ENCODE measurements at places on chromosomes 5 and 9. TPM values are rescaled to one million over a fixed set of nuclear protein-coding genes. Genes with fewer than 3 reads are reported as not detected.

DNA sequence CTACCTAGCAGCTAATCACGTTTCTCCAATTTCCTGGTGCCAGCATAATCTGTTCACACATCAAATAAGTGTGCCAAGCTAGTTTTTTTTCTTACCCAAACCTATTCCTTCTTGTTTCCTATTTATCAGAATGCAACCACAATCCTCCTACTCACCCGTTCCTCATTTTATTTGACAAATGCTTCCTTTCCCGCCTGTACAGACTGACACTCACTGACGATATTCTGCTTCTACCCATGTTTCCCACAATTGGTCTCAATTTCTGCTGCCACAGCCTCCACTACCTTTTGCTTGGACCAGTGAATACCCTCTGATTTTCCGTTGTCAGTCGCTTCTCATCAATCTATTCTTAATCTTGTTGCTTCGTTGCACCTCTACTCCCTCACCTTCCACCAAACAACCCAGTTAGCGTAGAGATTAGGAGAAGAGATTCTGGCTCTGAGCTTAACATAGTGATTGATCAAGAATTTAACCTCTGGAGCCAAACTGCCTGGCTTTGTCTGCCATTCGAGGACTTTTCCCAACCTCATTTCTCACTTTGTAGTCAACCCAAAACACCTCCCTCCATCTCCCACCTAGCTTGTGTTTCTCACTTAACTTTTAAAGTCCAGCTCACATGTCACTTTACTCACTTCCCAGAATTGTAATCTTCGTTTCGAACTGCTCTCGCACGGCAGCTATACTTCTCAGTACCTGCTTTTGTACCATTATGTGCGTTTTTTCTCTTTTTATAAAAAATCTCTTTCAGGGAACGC lies 729 bp upstream of the TMEM38B start:
- H3K36me3 ChIP-seq = no peaks in the 10 kb centered on the region
- peaks cover 2% of the 10 kb centered on the region for H3K4me1 ChIP-seq
- H3K27me3 ChIP-seq = peaks cover 21% of the 10 kb centered on the region
- H3K27ac ChIP-seq = no peak overlapping the region
- peak overlapping the region; percentile 41 for H3K4me3 ChIP-seq

REEP2 gene
- total RNA-seq = 3.2 TPM

DNA sequence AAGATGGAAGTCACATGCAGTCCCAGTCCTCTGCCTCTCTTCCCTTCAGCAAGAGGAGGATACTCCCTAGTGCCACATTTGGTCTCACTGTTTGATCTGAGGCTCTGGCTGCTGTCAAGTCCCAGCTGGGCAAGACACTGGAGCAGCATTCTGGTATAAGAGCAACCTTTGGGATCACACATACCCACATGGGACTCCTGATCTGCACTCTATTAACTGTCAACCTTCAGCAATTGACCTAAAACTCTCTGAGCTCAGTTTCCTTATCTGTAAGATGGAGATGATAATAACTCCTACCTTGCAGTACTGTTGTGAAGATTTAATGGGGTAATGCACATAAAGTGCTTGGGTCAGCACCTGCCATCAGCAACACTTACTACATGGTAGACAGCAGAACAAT lies 437.9 kb downstream of the PIK3R1 start:
- H3K36me3 ChIP-seq = no peaks in the 10 kb centered on the region
- no peak overlapping the region for H3K27ac ChIP-seq
- no peaks in the 10 kb centered on the region for H3K27me3 ChIP-seq

HCN1 gene
- 0.64 TPM for total RNA-seq

DNA sequence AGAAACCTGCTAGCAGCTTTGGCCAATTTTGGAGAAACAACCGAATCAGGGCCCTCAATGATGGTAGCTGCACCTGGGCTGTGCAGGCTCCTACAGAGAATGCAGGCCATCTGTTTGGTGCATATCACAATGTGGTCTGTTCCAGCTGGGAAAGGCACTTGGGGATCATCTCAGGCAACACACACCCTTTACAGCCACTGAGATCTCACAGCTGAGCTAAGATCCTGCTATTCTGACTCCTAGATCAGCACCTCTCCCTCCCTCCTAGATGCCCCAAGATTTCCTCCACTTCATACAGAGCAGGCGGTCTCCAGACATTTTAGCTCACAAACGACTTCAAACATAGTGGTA lies 100.7 kb downstream of the SH3TC2 start:
- H3K36me3 ChIP-seq = no peaks in the 10 kb centered on the region
- no peak overlapping the region for H3K4me3 ChIP-seq
- H3K4me1 ChIP-seq = no peaks in the 10 kb centered on the region
- no peak overlapping the region for H3K27ac ChIP-seq

Measured in hepatocyte (in vitro differentiated cells).